ENCODE measurements at places on chromosomes 7 and 10.

DNA sequence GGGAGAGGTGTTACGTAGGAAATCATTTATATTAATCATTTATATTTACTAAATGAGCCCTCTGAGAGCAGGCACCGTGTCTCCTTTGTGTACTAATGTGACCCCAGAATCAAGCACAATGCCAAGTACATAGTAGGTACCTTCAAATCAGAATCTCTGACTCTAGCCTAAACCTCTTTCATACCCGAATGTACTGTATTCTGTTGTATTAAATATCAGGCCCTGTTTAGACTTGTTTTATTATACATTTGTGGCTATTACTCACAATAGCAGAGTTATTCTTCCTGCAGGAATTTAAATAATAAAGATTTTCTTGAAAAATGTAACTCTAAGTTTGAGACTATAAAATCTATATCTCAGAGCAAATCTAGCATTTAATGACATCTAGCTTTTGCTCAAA is 297.3 kb downstream of the EXOC4 start:
- DNase-seq = no peak
- H3K4me1 ChIP-seq = 0 out of 2 replicates have a peak, but pooled peaks cover 5% of the 10 kb centered on the region
- H3K36me3 ChIP-seq = no peaks in the 10 kb centered on the region

DNA sequence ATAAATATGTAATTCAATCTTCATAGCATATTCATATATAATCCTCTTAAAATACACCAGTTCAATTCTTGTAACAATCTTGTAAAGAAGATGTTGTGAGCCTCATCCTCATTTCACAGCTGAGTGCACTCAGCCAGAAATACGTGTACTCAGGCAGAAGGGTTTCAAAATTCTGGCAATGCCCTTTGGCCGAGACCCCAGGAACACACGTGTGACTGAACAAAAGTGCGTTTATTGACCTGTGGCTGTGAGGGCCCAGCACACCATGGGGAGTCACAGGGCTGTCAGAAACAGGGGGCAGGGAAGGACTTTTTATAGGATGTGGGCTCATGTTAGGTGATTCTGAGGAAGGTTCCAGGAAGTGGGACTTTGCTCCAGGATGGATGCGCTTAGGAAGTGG is 21.5 kb downstream of the GIMAP8 start:
- no peak for DNase-seq
- no peak overlapping the region for H3K4me3 ChIP-seq
- H3K27ac ChIP-seq = no peak overlapping the region
- no peaks in the 10 kb centered on the region for H3K4me1 ChIP-seq
- no peaks in the 10 kb centered on the region for H3K27me3 ChIP-seq
- no peaks in the 10 kb centered on the region for H3K36me3 ChIP-seq

GRCh38 chr7:12581897-12582296 is 11.4 kb downstream of the SCIN start:
- H3K27me3 ChIP-seq = no peaks in the 10 kb centered on the region
- peaks cover 39% of the 10 kb centered on the region for H3K4me1 ChIP-seq
- H3K36me3 ChIP-seq = no peaks in the 10 kb centered on the region
- no peak overlapping the region for H3K27ac ChIP-seq
- no peak overlapping the region for H3K4me3 ChIP-seq

GRCh38 chr10:26486990-26487850 is 49.1 kb downstream of the APBB1IP start:
- peaks cover 58% of the 10 kb centered on the region for H3K4me1 ChIP-seq
- peak; percentile 99 for DNase-seq

GRCh38 chr10:103042129-103042528 is 124.0 kb downstream of the CNNM2 start:
- peaks cover 20% of the 10 kb centered on the region for H3K4me1 ChIP-seq
- H3K27me3 ChIP-seq = no peaks in the 10 kb centered on the region
- DNase-seq = no peak
- no peaks in the 10 kb centered on the region for H3K36me3 ChIP-seq
- H3K4me3 ChIP-seq = no peak overlapping the region

GRCh38 chr10:44811072-44811471 is 100.1 kb upstream of the TMEM72 start:
- no peak overlapping the region for H3K4me3 ChIP-seq
- no peaks in the 10 kb centered on the region for H3K36me3 ChIP-seq
- H3K4me1 ChIP-seq = peaks cover 3% of the 10 kb centered on the region

- no peaks in the 10 kb centered on the region for H3K4me1 ChIP-seq
- DNase-seq = no peak
- H3K27ac ChIP-seq = no peak overlapping the region
- H3K27me3 ChIP-seq = no peaks in the 10 kb centered on the region
- no peaks in the 10 kb centered on the region for H3K36me3 ChIP-seq
These were observed 192.9 kb upstream of the FZD8 start for GRCh38 chr10:35834877-35835494.

- H3K27me3 ChIP-seq = no peaks in the 10 kb centered on the region
- H3K36me3 ChIP-seq = no peaks in the 10 kb centered on the region
- H3K4me3 ChIP-seq = no peak overlapping the region
- DNase-seq = peak; percentile 55
- H3K4me1 ChIP-seq = peaks cover 41% of the 10 kb centered on the region
These were observed 5.8 kb downstream of the SYNPO2L start for GRCh38 chr10:73649876-73650536.

DNA sequence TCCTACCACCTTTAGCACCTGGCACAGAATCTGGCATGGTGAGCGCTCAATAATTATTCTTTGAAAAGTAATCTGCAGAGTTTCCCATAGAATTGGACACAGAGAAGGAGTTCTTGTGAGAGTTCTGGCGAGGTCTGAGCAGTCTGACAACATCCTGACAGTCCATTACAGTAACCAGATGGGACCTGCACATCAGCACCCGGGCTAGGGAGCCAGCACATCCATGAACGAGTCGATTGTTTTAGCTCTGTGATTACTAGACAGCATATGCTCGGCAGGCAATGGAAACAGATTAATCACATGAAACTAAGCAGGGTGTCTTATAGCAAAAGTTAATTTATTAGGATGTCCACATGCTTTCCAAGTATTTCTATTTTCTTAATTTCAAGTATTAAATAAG is 96.7 kb downstream of the SEMA3D start:
- H3K36me3 ChIP-seq = no peaks in the 10 kb centered on the region
- DNase-seq = no peak
- no peaks in the 10 kb centered on the region for H3K27me3 ChIP-seq
- H3K4me1 ChIP-seq = no peaks in the 10 kb centered on the region

DNA sequence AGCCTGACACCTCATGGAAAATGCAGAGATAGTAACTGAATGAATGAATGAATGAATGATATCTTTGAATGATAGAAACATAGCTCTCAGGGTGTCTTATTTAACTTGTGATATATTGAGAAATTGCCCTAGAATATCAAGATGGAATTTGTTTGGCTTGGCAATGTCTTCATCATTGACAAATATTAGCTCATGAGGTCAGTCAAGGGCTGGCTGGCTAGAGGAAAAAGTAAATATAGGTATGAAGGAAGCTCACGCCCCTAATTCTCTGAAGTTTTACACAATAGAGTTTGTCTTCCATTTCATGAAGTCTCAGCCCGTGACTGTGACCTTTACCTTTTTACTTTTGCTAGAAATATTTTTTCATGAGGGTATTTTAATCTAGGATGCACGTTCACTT is 305.2 kb downstream of the ADARB2 start:
- no peaks in the 10 kb centered on the region for H3K36me3 ChIP-seq
- no peaks in the 10 kb centered on the region for H3K27me3 ChIP-seq
- no peaks in the 10 kb centered on the region for H3K4me1 ChIP-seq
- H3K27ac ChIP-seq = no peak overlapping the region

GRCh38 chr7:4000934-4001333 is 681.2 kb upstream of the FOXK1 start:
- H3K4me3 ChIP-seq = no peak overlapping the region
- no peaks in the 10 kb centered on the region for H3K4me1 ChIP-seq
- no peaks in the 10 kb centered on the region for H3K36me3 ChIP-seq
- no peak overlapping the region for H3K27ac ChIP-seq

DNA sequence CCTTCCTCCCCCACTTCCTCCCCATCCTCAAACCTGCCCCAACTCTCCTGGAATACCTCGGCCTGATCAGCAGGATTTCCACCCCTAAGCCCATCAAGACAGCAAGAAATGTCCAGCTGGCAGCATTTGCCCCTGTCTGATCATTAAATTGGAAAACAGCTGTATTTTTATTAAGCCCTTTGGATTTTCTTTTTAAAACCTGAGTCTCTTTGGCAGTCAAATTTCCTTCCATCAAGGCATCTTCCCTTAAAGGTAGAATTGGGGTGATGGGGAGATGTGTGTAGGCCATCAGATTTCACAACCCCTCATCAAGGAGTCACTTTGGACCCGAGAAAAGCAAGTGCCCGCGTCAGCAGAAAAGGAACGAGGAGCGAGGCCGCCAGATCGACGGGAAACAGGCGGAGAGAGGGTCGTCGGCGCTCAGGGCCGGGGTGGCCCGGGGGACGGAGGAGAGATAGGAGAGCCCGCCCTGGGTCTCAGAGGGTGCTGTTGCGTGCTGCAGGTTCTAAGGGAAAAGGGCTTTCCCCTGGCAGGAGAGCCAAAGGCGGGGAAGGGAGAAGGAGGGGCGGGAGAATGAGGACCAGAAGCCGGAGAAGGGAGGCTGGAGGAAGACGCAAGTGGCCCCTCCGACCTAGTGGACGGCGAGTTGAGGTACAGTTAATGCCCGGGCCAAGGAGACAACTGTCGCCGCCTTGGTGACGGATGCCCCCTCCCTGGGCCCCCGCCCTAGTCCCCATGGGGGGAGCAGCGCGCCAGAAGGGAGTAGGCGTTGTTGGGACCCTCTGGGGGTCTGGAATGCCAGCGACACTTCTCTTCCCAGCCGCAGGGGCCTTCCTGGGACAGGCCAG is 11.5 kb upstream of the GATA3 start:
- DNase-seq = no peak
- peaks cover 97% of the 10 kb centered on the region for H3K27me3 ChIP-seq
- H3K4me3 ChIP-seq = no peak overlapping the region
- no peaks in the 10 kb centered on the region for H3K4me1 ChIP-seq

- no peaks in the 10 kb centered on the region for H3K4me1 ChIP-seq
- no peak overlapping the region for H3K27ac ChIP-seq
- no peaks in the 10 kb centered on the region for H3K27me3 ChIP-seq
- no peak overlapping the region for H3K4me3 ChIP-seq
- H3K36me3 ChIP-seq = no peaks in the 10 kb centered on the region
- DNase-seq = no peak
These were observed 32.6 kb upstream of the ADCYAP1R1 start for GRCh38 chr7:31019509-31019908.

DNA sequence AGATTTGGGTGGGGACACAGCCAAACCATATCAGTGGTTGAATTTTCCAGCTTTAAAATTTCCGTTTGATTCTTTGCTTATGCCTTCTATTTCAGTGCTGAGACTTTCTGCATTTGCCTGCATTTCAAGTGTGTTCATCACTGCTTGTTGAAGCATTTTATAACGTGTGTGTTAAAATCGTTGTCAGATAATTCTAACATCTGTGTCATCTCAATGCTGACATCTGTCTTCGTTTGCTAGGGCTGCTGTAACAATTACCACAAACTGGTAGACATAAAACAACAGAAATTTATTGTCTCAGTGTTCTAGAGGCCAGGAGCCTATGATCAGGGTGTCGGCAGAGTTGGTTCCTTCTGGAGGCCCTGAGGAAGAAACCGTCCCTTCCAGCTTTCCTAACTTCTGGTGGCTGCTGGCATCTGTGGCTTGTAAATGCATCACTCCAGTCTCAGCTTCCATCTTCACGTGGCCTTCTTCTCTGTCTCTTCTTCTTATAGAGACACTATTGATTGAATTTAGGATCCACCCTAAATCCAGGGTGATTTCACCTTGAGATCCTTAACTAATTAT is 71.1 kb upstream of the SDK1 start:
- no peaks in the 10 kb centered on the region for H3K27me3 ChIP-seq
- H3K4me1 ChIP-seq = no peaks in the 10 kb centered on the region
- no peak overlapping the region for H3K27ac ChIP-seq
- DNase-seq = no peak
- no peaks in the 10 kb centered on the region for H3K36me3 ChIP-seq

- H3K4me3 ChIP-seq = peak overlapping the region; percentile 95
- H3K36me3 ChIP-seq = no peaks in the 10 kb centered on the region
- H3K4me1 ChIP-seq = peaks cover 55% of the 10 kb centered on the region
- peak overlapping the region; percentile 97 for H3K27ac ChIP-seq
These were observed 1.7 kb downstream of the RALA start for GRCh38 chr7:39624935-39625694.

DNA sequence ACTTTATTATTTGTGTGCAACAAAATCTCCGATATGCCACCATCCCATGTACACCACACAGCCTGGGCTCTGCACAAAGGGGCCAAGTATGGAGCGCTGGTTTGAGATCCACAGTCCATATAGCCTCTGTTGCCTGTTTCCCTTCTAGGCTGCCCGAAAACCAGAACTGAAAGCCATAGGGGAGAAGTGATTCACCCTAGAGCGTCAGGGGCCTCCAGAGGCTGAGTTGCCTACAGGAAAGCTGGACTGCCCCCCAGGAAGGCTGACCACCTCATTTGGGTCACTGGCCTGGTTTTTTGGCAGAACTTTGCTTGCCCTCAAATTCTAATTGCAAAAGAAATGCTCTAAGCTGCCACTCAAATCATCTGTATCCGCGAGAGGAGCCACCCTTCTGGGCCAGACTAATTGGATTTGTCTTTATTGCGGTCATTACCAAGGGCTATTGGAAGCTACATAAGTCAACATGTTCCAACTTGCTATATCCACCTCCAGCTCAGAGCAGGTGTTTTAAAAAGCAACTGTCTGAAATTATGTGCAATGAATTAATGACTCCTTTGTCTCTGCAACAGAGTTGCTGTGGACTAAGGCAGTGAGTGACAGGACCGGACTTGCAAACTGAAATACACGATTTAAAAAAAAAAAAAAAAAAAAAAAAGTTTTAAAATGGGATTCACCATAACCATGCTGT is 28.3 kb upstream of the FRMD4A start:
- peaks cover 17% of the 10 kb centered on the region for H3K27me3 ChIP-seq
- H3K27ac ChIP-seq = no peak overlapping the region
- no peaks in the 10 kb centered on the region for H3K36me3 ChIP-seq
- DNase-seq = no peak
- H3K4me1 ChIP-seq = no peaks in the 10 kb centered on the region
- H3K4me3 ChIP-seq = no peak overlapping the region

DNA sequence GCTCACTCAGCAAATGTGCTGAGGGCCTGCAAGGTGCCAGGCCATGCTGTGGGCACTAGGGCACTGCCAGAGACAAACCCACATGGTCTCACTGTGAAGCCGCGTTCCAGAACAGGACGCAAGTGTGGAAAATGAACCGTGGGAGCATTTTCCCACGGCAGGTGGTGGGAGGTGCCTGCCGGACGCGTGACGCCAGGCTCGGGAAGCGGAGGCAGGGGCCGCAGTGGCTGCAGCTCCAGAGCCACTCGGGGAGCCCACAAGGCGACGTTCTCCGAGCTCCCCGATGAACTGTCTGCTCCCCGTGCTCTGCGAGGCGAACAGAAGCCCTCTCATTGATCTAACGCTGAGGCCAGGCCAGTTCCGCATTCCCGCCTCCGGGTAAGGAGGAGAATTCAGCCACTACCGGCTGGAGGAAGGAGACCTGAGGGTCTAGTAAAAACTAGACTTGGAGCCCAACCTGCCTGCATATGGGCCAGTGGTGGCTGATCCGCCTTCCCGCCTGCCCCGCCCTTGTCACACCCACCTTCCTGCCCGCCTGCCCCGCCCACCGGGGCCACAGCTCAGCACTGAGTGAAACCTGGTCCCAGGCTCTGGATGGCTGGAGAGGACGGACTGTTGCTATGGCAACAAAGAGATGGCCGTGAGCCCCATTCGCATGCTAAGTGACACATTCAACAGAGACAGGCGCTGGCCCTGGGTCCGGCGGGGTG is 13.1 kb downstream of the ADGRA1 start:
- H3K27me3 ChIP-seq = peaks cover 46% of the 10 kb centered on the region
- H3K4me3 ChIP-seq = no peak overlapping the region
- H3K4me1 ChIP-seq = no peaks in the 10 kb centered on the region
- H3K36me3 ChIP-seq = no peaks in the 10 kb centered on the region
- DNase-seq = peak; percentile 30

All from GM23248 (cell line).